Neural crest cell (in vitro differentiated cells): ENCODE measurements at places on chromosomes 1 and 21.

- no peak for DNase-seq
These were observed 5.1 kb upstream of the DCAF8 start for GRCh38 chr1:160267284-160267991.

- no peak for DNase-seq
These were observed at the start of gene CLCA1 for GRCh38 chr1:86468501-86468977. Gene CLCA1 (plus strand): TSS chr1:86468927. CDS start chr1:86468972, 45 bp downstream.

- DNase-seq: no peak
These were observed 13.1 kb upstream of the KYAT3 start for GRCh38 chr1:89005286-89006151.

GRCh38 chr21:41962425-41962966 lies 8.7 kb upstream of the C2CD2 start:
- no peak for DNase-seq

DNA sequence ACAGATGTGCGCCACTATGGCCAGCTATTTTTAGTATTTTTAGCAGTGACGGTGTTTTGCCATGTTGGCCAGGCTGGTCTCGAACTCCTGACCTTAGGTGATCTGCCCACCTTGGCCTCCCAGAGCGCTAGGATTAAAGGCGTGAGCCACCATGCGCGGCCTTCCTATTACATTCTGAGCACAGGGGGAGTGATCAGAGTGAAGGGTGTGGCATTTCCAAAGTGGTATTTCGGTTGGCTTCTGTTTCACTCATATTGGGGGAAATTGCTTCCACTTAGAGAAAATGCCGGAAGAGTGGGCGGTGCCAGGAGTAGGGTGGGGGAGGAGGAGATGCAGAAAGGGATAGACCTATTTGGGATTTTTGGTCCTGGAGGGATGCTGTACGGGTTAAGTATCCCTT lies 4.3 kb downstream of the PIK3CD start:
- no peak for DNase-seq

DNA sequence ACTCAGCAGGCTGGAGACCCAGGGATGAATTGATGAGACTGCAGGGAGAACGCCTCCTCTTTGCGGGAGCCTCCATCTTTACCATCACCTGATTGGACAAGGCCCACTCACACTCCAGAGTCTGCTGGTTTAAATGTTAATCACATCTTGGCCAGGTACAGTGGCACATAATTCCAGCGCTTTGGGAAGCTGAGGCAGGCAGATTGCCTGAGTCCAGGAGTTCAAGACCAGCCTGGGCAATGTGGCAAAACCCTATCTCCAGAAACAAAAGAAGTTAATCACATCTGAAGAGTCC lies 121.8 kb upstream of the C1orf174 start:
- DNase-seq: no peak

- peak; percentile 64 for DNase-seq
These were observed 723 bp downstream of the CDC42BPA start for GRCh38 chr1:227317523-227318015.

- DNase-seq: no peak
These were observed 183.0 kb upstream of the HOOK1 start for GRCh38 chr1:59631561-59632255.

GRCh38 chr1:157844089-157844830 lies 2.7 kb upstream of the CD5L start:
- DNase-seq: no peak

DNA sequence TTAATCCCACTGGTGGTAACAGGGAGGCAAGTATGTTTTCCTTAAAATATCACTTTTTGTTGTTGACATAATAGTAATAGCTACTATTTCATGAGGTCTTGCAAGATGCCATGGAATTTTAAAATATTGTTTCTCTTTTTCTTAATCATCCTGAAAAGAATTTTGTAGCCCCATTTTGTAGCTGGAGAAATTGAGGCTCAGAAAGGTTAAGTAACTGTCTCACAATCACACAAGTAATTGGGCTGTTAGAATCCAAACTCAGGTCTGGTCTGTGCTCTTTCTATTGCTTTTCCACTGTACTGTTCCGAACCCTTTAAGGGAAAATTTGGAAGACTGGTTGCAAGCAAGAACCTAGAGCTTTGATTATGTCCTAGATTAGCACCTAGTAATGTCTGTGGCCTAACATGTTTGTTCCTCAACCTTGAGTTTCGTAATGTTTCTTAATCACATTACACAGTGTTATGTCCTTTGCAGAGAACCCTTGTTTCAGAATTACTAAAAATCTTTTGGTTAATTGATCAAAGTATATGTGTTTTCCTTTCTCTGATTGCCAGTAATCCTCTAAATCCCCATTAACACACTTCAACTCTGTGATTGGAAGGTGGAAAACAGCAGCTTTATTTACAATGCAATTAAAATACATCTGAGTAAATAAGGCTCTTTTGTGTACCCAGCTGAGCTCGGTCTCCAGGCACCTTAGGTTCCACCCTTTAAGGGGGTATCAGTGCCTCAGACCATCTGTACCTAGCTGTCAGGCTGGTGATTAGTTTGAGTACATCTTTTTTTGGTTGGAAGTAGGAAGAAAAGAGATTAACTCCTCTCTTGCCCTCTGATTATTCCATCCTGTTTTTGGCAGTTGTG lies 10.4 kb downstream of the LRRC42 start:
- no peak for DNase-seq

DNA sequence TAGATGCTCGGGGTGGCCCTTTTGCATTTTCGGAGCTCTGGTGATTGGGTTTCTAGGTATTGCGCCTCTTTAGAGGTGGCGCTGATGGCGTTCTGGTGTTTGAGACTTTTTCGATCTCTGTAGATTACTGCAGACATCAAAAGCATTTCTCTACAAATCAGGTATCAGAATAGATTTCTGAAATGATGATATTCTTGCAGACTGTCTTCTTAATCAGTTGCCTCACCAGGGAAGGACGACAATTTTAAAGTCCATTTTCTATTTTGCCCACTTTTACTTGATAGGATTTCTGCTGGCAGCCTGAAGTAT lies 65.2 kb upstream of the VAMP3 start:
- DNase-seq: no peak

DNA sequence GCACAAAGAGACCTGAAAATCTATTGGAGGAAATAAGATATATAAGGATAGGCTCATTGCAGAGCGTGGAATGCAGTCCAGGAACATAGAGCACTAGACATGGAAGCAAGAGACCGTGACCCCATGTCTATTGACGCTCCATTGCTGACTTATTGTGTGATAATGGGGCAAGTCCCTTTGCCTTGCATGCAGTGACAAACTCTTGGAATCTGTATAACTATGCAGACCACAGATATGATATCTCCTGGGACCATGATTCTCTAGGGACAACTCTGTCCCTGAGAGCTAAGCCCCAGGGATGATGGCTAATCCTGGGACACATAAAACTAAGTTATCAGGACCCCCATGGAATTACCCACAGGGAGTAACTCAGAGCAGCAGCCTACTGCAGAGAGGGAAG lies 73.1 kb upstream of the PRDX6 start:
- DNase-seq: no peak

DNA sequence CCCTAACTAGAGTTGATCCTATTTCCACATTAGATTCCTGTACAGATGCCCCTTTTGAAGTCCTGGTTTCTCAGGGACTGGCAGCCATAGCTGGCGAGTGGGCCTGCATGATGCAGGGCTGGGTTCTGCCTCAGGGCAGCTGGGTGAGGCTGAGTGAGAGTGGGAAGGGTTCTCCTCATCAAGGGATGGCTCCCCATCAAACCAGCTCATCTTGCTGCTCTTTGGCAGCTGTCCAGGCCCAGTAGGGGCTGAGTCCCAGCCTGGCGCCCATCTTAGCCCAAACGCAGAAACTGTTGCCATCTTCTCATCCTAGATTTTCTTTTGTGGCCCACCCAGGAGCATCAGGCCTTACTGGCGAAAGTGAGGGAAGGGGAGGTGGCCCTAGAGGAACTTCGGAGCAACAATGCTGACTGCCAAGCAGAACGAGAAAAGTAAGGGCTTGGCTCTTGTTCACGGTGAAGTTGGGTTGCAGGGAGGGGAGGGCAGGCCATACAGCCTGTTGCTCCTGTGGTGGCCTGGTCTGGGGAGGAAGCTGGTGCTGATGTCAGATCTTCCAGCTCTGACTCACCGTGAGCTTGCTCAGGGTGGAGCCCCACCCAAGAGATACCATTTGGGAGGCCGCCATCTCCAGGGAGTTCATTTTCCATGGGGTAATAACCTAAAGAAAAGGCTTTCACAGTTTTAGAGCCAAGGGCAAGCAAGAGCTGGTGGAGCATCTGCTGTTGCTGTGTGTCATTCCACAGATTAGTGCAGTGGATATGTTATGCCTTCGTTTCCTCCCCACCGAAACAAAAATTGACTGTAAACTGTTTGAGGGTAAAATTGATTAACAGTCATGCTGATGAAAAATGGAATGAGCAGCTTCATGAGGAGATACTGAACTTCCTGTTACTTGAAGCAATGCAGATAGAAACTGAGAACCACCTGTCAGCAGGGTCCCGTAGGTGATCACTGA lies 34.7 kb downstream of the TUFT1 start:
- no peak for DNase-seq

- DNase-seq: no peak
These were observed 14.4 kb upstream of the SELP start for GRCh38 chr1:169644297-169644696.

- DNase-seq: no peak
These were observed 430.1 kb downstream of the KCNT2 start for GRCh38 chr1:196178083-196178635.

DNA sequence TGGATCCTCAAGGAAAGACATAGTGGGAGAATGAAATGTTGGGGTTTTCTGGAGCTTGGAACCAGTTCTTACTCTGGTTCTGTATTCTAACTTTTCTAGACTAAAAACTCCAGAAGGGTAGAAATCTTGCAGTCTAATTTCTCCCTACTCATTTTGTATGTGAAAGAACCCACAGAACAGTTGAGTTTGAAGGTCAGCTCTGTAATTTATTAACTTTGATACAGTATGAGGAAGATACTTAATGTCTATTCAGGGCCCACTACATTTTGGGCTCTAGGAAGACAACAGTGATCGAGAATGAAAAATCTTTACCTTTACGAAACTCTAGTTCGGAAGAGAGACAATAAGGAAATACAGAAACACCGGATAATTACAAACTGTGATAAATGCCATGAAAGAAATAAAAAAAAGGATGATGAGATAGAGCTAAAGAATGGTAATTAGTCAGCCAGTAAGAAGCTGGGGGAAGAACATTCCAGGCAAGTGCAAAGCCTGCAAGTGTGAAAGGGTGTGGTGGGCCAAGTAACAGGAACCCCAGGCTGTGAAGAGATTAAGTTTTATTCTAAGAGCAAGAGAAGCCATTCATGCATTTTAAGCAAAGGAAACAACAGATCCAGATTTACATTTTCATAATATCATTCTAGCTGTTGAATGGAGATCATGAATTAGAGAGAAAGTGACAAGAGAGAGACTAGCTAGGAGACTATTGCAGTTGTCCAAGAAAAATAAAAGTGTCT lies 159.9 kb upstream of the HMCN1 start:
- no peak for DNase-seq

DNA sequence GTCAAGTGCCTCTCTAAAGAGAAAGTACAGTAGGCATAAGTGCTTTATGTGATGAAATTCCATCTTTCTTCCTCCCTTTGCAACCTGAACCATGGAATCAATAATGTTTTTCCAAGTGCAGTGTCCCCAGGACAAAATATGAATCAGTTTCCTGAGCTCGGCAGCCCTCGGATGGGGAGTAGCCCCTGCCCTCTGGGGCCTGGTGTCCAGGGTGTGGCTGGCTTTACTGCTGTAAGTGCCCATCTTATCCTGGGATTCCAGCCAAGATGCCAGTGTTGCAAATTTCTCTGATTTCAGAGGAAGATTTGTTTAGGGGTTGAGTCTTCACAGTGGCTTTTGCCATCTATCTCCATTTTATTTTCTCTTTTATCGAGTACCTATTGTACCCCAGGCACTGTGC lies 40.5 kb upstream of the SRP9 start:
- DNase-seq: no peak

GRCh38 chr1:66353257-66353656 lies 180.7 kb upstream of the SGIP1 start:
- peak; percentile 43 for DNase-seq

GRCh38 chr1:97832481-97832880 lies 88.4 kb downstream of the DPYD start:
- DNase-seq: no peak

DNA sequence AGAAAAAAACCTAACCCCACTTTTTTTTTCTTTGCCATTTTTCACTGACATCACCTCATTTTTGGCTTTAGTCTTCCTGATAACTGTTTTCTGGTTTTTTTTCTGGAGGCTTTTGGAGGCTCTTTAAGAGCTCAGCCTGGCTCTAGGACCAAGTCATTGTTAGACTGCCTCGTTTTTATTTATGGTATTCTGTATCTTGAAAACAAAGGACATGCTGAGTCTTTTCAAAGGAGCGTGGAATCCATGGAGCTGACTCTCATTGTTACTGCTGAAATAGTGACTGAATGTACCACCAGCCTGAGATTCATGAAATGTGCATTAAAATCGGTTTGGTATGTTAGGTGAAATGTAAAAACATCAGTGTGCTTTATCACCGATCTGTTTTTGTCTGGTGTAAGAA lies 28.0 kb downstream of the RASAL2 start:
- DNase-seq: no peak

DNA sequence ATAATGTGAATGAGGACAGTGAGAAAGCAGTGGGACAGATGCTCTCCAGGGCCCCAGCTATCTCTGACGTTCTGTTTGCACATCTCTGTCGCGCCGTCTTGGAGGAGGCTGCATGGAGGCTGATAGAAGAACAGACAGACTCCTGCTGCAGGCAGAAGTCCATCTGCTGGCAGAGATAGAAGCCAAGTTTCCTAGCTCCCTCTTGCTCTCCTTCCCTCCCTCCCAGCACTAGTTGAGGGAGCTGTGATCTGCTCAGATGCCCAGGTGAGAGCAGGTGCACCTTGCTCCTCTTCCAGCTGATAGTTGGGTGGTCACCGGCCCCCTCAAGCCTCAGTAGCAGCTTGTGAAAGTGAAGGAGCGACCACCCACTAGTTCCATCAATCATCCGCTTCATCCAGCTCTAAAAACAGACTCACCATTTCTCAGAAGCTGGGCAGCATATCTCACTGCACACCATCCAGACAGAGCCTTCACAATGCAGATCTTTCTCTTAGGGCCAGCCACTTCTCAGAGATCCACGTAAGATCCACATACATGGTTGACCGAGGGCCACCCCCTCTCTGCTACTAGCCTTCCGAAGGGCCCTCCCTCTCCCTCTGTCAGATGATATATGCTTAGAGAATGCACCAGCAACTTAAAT lies 12.9 kb downstream of the LRRN2 start:
- DNase-seq: no peak

DNA sequence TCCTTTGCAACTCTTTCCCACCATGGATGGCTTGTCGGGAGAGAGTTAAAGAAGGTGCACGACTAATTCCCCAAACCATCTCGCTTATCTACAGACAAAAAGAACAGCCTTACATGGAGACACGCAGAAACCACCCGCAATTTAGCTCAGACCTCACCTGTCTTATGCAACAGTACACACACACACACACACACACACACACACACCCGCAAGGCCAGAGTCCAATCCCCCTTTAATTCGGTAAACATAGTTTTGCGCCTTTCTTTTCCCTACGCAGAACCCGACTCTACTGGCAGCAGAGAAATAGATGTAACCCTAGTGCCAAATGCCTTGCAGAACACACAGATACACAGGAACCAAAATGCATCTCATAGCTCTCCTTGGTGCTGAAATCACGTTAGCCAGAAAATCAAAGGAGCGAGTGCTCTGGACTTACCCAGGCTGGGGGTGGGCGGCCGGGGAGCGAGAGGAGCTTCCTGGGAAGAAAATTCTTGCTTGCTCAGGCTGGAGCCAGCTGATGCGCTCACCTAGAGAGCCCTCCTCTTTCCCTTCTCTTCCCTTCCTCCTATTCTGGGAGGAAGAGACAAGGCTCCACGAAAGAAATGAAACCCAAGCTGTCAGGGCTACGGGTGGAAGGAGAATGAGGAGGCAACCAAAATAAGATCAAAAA lies 470 bp downstream of the TNR start:
- DNase-seq: peak; percentile 6

- no peak for DNase-seq
These were observed 34.7 kb upstream of the RIPK4 start for GRCh38 chr21:41801321-41802197.
